T-helper 2 cell treated with Interferon-gamma antibody and Interleukin-4, amounts not matched to agents 5 μg/mL and 100 μg/mL, for 36 hours (primary cell): ENCODE measurements at places on chromosomes 4 and X.

DNA sequence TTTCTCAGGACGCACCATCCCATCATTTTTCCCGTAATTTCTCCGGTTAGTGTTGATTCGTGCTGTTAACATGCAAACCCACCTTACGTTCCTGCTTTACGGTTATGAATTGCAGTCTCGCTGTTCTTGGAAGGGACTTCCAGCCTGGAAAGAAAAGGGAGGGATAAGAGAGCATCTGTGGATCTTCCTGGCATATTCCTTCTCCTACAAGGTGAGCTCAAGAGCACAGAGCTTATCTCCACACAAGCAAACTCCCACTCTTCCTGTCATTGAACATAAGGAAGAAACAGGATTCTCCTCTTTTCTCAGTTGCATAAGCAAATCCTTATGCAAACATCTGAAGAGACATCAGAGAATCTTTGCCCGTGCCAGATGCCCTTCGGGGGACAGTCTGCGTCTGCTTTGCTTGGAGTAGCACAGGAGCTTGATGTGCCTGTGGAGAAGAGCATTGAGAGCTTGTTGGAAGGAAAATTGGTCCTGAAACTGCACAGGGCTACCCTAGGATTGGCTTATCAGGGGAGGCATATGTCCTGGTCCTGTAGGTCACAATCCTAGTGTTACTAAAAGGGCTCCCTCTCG lies 127.0 kb downstream of the ASMT start:
- H3K36me3 ChIP-seq: peaks cover 39% of the 10 kb centered on the region
- DNase-seq: no peak
- H3K4me3 ChIP-seq: no peak overlapping the region
- H3K27me3 ChIP-seq: no peaks in the 10 kb centered on the region
- H3K4me1 ChIP-seq: no peaks in the 10 kb centered on the region

DNA sequence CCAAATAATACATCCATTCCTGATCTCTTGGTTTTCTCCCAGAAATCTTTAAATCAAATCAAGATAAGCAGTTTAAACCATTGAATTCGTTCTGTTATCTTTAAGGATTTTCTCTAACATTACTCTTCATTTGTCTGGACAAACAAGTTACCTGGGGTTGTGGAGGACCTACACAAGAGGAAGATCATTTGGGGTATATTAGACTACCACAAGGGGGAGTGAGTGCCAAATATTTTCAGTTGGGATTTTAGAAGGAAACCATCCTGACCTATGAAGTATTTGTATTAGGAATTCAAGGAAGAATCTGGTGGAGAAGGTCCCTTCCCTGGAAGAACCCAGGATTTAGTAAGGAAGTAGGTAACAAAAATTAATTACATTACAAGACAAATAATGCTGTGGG lies 12.0 kb upstream of the DCHS2 start:
- no peak overlapping the region for H3K4me3 ChIP-seq
- DNase-seq: no peak
- no peaks in the 10 kb centered on the region for H3K4me1 ChIP-seq
- no peak overlapping the region for H3K27ac ChIP-seq
- no peaks in the 10 kb centered on the region for H3K36me3 ChIP-seq

DNA sequence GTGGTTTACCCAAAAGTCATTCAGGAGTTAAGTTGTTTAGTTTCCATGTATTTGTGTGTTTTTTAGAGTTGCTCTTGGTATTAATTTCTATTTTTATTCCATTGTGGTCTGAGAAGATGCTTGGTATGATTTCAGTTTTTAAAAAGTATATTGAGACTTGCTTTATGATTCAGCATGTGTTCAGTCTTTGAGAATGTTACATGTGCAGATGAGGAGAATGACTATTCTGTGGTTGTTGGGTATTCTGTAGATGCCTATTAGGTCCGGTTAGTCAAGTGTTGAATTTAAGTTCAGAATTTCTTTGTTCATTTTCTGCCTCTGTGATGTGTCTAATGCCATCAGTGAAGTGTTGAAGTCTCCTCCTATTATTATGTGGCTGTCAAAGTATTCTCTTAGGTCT lies 249.4 kb downstream of the ARHGAP10 start:
- H3K27ac ChIP-seq: no peak overlapping the region
- peaks cover 39% of the 10 kb centered on the region for H3K4me1 ChIP-seq
- H3K4me3 ChIP-seq: no peak overlapping the region
- DNase-seq: no peak
- H3K27me3 ChIP-seq: peaks cover 3% of the 10 kb centered on the region

- H3K4me1 ChIP-seq: no peaks in the 10 kb centered on the region
- H3K27ac ChIP-seq: no peak overlapping the region
- H3K27me3 ChIP-seq: no peaks in the 10 kb centered on the region
- no peak for DNase-seq
- H3K4me3 ChIP-seq: no peak overlapping the region
Measured at GRCh38 chr4:124738994-124739393, 26.5 kb upstream of the ANKRD50 start.

DNA sequence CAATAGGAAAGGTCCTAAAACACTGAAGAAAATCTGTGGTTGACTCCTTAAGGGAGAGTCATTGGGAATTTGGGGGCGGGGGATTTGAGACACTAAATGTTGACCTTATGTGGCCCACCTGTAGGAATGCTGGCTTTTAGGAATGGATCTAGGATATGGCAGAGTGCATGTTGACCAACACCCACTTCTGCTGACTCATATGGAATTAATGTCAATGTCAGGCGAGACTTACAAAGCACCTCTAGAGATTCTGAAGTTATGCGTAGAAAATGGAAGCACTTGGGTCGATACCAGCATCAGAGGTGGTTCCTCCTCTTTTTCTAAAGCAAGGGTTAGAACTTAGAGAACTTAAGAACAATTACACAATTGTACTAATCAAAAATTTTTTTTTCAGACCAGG lies 100.6 kb upstream of the CBR4 start:
- no peak overlapping the region for H3K4me3 ChIP-seq
- DNase-seq: no peak
- no peaks in the 10 kb centered on the region for H3K36me3 ChIP-seq
- H3K4me1 ChIP-seq: no peaks in the 10 kb centered on the region
- no peak overlapping the region for H3K27ac ChIP-seq
- H3K27me3 ChIP-seq: no peaks in the 10 kb centered on the region
